ENCODE measurements at places on chromosomes 12 and 14.

- DNase-seq, result no peak
These were observed 8.1 kb upstream of the PCED1B start for GRCh38 chr12:47071241-47071852.

GRCh38 chr14:21875791-21876190 is 202.2 kb upstream of the OR4E1 start:
- DNase-seq, result no peak

DNA sequence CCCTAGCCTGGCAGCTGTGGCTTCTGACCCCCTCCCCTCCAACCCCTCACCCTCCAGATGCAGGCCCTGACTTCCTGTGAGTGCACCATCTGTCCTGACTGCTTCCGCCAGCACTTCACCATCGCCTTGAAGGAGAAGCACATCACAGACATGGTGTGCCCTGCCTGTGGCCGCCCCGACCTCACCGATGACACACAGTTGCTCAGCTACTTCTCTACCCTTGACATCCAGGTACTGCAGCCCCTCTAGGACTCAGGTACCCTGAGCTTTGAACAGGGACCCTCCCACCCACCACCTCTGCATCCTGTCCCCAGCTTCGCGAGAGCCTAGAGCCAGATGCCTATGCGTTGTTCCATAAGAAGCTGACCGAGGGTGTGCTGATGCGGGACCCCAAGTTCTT is 6.0 kb upstream of the IRF9 start:
- no peak for DNase-seq

DNA sequence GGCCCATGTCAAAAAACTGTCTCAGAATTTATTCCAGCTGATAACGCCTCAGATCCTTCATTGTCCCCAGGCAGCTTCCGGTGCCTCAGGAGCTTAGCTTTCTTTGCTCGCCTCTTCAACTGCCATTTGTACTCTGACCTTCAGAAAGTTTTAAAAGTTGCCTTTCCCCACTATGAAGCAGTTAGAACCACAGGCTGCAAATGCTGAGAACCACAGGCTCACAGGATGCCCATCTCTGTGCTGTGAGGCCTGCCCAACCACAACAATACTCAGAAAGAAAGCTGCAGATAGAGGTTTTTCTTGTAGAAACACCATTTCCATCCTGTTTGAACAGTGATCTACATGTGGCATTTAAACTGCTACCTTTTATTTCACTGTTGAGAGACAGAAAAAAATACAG is 131.1 kb downstream of the PRKCH start:
- DNase-seq, result peak; percentile 66

- DNase-seq, result no peak
These were observed 266.4 kb downstream of the SSPN start for GRCh38 chr12:26461776-26462175.

DNA sequence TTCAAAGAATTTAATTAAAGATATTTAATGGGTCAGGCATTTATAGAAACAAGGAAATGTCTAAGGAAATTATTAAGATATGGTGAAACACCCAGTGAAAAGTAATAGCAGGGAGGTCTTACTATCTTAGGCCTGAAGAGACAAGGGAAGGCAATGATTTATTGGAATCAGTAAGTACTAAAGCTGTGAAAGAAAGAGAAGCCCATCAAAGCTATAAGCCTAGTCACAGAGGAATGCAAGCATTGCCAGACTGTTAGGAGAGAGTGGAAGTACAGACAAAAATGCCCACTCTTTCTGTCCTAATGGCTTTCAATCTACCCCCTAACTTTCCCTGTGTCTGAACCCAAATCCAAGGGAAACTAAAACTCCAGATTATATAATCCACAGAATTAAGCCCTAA is 69.2 kb upstream of the PIK3C2G start:
- no peak for DNase-seq

GRCh38 chr14:73264885-73265720 is 27.8 kb downstream of the PAPLN start:
- no peak for DNase-seq

DNA sequence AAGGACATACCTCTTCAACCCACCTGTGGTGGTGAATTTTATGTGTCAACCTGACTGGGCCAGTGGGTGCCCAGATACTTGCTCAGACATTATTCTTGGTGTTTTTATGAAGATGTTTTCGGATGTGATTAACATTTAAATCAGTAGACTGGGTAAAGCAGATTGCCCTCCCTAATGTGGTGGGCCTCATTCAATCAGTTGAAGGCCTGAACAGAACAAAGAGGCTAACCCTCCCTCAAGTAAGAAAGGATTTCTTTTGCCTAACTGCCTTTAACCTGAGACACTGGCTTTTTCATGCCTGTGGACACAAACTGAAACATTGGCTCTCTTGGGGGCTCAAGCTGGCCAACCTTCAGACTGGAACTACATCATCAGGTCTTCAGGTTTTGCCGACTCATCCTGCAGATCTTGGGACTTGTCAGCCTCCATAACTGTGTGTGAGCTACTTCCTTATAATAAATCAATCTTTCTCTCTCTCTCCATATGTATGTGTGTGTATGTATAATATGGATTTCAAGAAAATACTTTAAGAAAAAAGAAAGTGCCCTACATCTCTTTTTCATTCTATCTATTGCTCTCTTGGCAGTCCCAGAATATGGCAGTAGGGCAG is 39.4 kb downstream of the RTN1 start:
- DNase-seq, result no peak

DNA sequence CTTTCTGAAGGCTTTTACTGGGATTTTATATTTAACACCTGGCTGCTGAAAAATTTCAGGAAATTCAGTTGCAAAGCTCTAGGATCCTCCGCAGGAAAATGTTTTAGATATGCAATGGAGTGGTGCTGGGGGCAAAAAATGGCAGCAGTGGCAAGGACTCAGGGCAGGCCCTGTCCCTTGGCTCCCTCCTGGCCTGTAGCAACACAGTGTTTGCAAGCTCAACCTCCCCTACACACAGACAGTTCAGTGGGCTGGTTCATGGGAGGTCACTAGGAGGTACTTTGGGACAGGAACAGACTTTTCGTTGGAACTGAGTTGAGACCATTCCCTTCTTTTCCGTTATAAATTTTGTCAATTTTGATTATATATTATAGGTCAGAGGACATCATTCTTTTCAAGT is 270.4 kb downstream of the ADAMTS20 start:
- no peak for DNase-seq

DNA sequence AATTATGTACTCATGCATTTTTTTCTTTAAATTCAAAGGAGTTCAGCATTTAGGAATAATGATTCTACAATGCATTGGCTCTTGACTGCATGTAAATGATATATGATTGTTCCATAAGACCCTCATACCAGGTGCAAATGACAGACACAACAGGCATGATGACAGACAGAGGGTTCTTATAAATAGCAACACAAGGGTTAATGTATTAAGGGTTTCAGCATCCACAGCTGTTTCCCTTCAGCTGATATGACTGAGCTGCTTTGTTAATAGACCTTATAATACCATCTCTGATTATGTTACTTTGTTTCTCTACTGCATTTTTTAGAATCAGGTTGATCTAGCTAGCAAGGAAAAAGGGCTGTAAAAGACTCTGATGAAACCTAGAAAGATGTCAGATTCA is 90.8 kb upstream of the TMTC2 start:
- DNase-seq, result no peak

DNA sequence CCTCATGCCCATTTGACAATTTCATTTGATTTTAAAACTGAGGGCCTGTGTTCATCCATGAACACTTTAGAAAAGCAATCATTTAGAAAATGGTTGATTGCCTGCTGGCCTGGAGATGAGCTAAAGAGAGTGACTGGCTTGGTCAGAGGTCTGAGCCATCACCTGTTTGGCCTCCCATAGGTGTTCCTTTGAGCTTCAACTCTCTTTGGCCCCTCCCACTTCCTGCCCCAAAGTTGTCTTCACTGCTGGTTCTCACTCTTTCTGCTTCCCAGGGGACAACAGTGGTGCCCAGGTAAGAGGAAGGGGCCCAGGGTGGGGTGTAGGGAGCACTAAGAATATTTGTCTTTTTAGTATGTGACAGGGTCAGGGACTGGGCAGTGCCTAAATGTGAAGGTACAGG is 4.9 kb upstream of the TCP11L2 start:
- DNase-seq, result no peak

GRCh38 chr12:77610446-77610845 is 220.2 kb upstream of the NAV3 start:
- DNase-seq, result no peak

DNA sequence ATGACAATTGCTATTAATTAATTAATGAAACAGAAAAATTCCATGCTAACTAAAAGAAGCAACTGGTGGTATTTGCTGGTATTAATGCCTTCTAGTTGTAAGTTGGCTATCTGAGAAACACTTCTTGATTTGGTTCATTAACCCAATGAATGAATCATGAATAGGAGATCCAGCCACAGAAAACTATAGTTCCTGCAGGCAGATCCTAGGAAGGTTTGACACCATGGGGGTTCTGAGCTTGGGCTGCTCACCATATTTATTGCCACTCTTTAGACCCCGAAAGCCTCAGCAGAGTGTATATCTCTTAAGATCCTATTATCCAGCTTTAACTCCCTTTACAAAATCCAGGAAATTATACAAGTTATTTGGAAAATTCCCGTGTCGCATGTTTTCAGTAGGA is 81.4 kb upstream of the REP15 start:
- no peak for DNase-seq

GRCh38 chr12:77189458-77189857 is 124.1 kb upstream of the E2F7 start:
- DNase-seq, result no peak

GRCh38 chr14:105709281-105710118 is 183.1 kb downstream of the TMEM121 start:
- DNase-seq, result no peak

DNA sequence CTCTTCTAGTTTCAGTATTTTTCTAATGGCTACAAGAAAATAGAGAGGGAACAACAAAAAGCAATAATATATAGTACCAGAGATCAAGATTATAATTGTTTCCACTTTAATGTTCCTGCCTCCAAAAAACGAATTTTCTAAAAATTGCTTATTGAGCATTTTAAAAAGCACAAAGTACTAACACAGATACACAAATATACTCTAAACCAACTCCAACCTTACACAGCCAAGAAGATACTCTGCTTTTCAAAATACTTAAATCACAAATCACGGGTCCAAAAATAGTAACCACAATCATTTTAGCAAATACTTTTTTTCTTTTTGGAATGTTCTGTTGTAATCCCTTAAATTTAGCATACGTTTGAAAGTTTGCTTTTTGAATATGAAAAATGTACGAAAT is 2.0 kb downstream of the YAF2 start:
- DNase-seq, result no peak

DNA sequence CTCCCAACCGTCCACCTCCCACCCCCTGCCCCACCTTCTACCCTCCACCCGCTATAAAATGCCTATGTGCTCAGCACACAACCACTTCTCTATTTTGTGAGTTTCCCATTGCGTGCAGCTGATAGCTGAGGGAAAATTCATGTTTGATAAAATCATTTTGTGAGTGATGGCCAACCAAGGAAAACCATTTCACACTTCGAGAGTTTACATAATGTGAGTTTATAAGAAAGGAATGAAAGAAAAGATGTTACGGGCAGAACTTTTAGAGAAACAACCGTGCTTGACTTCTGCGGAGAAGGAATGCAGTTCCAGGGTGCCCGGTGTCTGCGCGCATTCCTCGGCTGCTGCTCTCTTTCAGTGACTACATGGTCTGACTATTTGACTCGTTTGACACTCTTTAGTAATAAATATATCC is 140.9 kb downstream of the EFCAB11 start:
- DNase-seq, result no peak

- no peak for DNase-seq
These were observed 69.2 kb upstream of the RFLNA start for GRCh38 chr12:124225730-124226129.

DNA sequence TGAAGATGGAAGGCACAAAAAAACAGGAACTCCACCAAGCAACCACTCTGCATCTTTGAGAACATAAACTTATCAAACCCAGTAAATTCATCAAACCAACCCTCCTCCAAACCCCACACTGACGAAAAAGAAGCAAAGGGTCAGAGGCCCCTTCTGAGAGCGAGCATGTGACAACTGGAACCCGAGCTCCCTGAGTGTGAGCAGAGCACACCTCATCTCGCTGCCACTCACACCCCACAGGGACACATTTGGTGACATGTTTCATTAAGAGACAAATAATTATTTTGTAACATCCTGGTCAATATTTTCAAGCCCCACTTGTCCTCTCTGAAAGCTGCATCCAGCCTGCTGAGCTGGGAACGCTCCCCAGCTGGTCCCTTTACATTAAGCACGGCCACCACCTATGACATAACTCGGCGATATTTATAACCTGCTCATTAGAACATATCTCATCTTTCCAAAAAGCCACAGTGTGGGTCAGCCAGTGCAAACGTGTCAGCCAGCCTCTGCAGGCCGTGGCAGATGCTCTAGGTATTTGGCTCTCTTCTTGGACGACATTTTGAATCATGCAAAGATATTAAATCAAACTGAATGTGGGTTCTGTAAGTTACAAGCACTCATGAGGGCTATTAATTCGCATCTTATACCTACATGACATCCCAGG is 120.1 kb downstream of the TTC7B start:
- DNase-seq, result no peak

- DNase-seq, result peak; percentile 7
These were observed 220.6 kb upstream of the TMEM260 start for GRCh38 chr14:56358851-56359614.

- DNase-seq, result no peak
These were observed 98.2 kb downstream of the SRGAP1 start for GRCh38 chr12:63942464-63943241.

GRCh38 chr12:89706986-89707702 is 1.5 kb downstream of the ATP2B1 start:
- no peak for DNase-seq

GRCh38 chr14:101704140-101704539 is 57.4 kb upstream of the PPP2R5C start:
- DNase-seq, result no peak

- DNase-seq, result no peak
These were observed 70.0 kb downstream of the ACADS start for GRCh38 chr12:120795441-120796178.

DNA sequence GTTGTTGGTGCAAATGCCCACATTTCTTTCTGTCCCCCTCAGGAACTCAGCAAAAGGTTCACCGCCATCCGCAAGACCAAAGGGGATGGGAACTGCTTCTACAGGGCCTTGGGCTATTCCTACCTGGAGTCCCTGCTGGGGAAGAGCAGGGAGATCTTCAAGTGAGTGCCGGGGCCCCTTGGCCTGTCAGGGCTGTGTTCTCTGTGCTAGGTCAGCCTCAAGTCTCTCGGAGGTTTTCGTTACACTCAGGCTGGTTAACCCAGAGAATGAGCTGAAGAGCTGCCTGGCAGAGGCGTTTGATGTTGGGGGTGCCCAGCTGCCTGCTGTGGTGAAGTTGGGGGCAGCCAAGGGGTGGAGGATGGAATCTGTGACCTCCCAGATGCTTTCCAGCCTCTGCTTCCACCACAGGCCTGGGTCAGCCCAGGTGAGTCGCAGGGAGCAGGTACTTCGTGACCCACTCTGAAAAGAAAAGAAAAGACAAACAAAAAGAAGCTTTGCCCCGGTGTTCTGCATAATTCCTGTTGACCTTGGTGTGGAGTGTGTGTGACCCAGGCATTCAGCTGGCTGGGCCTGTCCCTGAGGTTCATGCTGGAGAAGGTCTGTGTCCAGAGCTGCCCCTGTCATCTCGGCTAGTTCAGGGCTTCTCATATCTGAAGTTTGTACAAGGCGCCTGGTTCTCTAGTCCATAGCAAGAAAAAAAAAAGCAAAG is 12.9 kb downstream of the OTUB2 start:
- no peak for DNase-seq

- DNase-seq, result no peak
These were observed 51.4 kb downstream of the VCPKMT start for GRCh38 chr14:50064993-50065392.

- DNase-seq, result no peak
These were observed 116.3 kb downstream of the GLT1D1 start for GRCh38 chr12:128969480-128970055.

GRCh38 chr12:42396473-42397259 is 70.7 kb downstream of the PPHLN1 start:
- no peak for DNase-seq

Measured in stimulated activated CD8-positive, alpha-beta memory T cell treated with anti-CD3 and anti-CD28 coated beads, Interleukin-15, amount 100 ng/mL, for 48 hours (primary cell).